ENCODE measurements at places on chromosomes 6 and 20.

DNA sequence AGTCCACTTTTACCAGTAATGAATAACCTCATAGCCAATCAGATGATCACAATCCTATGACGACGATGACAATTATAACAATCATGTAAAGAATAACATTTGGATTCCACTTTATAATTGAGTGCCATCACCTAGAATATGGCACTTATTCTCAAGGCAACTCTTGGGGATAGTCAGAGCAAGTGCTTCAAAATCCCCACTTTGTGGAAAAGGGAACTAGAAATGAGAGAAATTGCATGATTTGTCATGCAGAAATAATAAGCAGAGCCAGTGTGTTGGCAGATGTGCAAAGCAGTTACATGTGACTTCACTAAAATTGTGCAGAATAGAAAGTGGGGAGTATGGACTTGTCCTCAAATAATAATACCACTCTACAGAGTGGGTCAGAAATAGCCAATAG is 41.3 kb downstream of the FRK start:
- DNase-seq = no peak

GRCh38 chr6:151614630-151615029 is 120.8 kb downstream of the CCDC170 start:
- no peak for DNase-seq

DNA sequence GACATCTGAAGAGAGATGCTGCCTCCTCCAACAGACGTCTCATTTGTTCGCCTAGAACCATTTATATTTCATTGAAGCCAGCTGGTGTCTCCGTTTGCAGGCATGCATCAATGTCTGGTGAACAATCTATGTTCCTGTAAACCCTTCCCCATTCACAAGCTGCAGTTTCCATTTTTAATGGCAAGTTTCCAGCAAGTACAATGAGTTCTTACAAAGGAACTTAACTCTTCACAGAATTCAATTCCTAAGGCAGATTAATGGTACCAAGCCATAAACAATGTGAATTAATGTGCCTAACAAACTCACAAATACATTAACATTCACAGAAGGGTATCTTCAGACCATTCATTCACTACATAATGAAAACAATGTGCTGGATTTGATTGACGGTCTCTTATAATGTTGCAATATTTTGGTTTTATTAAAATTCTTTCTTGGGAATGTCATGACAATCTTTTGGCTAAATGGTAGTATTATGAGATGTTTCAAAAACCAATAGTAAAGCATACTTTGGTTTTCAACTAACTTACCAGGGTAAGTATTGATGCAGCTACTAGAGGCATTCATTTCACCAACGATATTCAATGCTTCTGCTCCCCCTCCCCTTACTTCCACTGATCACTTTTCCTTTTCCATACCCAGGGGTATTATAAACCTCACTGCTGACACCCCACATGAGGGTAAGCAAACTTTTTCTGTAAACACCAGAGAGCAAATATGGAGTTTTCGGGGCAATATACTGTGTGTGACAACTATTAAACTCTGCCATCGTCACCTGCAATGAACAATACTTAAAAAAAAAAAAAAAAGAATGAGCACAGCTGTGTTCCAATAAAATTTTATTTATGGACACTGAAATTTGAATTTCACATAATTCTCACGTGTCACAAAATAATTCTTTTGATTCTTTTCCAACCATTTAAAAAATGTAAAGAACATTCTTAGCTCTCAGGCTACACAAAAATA is 4.2 kb downstream of the AKIRIN2 start:
- no peak for DNase-seq

DNA sequence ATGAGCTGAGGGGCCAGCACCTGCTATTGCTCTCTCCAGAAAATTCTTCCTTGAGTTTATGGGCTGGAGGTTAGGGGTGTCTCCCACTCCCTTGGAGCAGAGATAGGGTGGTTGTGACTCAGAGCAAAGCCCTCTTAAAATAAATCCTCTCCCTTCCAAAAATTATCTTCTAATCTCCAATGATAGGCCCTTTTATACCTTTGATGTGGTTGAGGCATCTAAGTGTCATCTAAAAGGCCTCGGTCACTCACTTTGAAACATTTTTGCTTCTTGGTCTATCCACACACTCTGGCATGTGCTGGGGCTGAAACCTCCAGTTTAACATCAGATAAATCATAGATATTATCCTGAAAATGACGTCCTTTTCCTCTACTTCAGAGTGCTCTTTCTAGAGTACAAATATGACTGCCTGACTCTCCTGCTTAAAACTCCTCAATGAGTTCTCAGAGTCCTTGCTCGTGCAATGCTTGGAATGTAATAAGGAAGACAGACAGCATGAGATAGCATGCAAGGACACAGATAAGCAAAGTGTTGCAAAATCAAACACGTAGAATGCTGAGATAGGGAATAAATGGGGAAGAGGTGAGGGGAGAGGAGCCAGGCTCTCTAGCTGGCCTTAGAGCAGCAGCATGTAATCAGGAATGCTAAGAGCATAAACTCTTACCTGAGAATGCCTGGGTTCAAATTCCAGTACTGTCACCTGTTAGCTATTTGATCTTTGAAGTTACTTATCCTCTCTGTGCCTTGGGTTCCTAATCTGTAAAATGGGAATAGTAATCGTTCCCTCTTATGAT is 374.1 kb upstream of the CITED2 start:
- no peak for DNase-seq

DNA sequence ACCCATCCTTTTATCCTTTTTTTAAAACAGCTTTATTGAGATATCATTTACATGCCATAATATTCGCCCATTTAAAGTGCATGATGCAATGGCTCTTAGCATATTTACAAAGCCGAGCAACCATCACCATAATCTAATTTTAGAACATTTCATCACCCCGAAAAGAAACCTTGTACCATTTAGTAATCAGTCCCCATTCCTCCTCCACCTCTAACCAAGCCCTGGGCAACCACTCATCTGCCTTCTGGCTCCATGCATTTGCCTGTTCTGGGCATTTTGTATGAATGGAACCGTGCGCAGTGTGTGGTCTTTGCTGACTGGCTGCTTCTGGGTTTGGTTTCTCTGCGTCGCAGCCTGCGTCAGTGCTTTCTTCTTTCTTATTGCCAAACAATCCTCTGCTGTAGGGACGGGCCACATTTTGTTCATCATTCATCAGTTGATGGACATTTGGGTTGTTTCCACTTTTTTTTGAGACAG is 10.2 kb upstream of the EEF1A2 start:
- DNase-seq = no peak

DNA sequence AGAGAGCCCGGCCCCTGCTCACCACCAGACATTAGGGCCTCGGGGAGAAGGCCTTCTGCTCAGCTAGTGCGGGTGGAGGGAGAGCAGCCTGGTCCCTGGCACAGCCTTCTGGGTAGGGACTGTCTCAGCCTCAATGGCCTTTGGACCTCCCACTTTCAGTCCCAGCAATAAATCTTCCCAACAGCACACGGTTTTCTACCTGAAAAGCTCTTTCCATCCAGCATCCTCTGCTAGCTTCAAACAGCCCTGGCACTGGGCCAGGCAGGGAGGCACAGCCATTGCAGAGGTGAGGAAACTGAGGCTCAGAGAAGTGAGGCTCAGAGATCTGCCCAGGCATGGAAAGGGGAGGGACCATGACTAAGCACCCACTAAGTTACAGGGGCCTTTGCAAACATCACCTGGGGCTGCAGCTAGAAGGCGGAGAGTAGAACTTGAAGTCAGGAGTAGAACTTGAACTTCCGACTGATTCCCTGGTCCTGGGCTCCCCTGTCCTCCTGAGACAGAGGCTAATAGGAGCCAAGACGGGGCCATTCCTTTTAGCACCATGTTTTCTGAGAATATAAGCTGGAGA is 43.9 kb upstream of the NOL4L start:
- no peak for DNase-seq

GRCh38 chr6:82022614-82023129 is 224.9 kb downstream of the IBTK start:
- no peak for DNase-seq

All from glutamatergic neuron (in vitro differentiated cells).